ENCODE measurements at places on chromosomes 6 and 20.
A peak's percentile ranks its signal among the peaks of the same experiment; 100 is the strongest.

GRCh38 chr6:71414486-71414885 lies 125.9 kb downstream of the OGFRL1 start:
- no peak for DNase-seq

GRCh38 chr6:16270178-16270794 lies 31.9 kb downstream of the GMPR start:
- no peak for DNase-seq

- DNase-seq: no peak
These were observed 15.9 kb upstream of the PCK1 start for GRCh38 chr20:57544838-57545564.

DNA sequence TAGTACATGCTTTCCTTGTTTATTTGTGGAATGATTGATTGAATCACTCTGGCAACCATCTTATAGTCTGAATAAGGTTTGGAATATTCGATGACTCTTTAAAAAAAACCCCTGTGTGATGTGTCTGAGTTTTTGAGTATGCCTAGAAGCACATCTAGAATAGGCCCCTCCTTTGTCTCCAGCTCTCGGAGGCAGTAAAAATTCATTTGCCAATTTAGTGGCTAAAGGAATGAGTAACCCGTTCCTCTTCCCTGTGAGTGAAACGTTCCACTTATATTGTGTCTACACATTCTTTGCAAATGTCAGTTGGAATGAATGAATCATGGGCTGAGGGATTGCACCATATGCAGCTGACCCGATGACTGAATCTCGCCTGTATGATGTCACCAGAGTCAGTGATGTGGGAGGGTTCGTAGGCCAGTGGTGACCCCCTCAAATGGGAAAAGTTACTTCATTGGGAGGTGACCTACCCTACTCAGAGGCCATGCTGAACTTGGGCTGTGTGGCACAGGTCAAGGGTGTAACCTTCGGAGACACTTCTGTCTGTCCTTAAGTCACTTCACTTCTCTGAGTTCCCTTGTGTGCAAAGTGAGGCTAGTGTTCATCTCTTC lies 21.6 kb downstream of the MOCS3 start:
- DNase-seq: no peak

- no peak for DNase-seq
These were observed 92.4 kb downstream of the PSMG4 start for GRCh38 chr6:3351105-3351676.

DNA sequence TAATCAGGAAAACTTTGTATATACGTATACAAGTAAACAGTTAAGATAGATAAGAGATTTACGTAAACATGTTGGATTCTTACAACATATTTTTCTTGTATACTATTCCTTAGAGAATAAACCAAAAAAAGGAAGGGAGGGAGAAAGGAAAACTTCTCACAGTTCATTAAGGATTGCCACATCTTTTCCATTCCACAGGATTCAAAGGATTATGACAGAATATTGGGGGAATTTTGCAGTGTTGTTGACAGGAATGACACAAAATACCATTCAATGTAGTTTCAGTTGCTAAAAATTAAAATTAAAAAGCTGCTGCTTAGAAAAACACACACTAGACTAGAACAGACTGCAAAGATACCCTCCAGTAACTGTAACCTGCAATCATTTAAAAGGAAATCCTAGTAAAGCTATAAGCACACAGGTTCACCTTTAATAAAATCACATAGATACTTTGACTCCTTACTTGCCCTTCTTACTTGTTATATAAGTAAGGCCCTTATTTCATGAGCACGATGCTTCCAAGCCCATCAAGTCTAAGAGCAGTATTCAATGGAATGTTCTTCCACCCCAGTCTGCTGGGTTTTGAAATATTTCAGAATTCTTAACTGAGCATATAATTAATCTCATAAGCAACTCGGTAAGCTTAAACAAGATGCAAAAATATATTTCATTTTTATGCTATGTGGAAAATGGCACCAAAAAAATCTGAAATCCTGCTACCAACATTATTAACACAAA lies 107.8 kb downstream of the SMLR1 start:
- no peak for DNase-seq

DNA sequence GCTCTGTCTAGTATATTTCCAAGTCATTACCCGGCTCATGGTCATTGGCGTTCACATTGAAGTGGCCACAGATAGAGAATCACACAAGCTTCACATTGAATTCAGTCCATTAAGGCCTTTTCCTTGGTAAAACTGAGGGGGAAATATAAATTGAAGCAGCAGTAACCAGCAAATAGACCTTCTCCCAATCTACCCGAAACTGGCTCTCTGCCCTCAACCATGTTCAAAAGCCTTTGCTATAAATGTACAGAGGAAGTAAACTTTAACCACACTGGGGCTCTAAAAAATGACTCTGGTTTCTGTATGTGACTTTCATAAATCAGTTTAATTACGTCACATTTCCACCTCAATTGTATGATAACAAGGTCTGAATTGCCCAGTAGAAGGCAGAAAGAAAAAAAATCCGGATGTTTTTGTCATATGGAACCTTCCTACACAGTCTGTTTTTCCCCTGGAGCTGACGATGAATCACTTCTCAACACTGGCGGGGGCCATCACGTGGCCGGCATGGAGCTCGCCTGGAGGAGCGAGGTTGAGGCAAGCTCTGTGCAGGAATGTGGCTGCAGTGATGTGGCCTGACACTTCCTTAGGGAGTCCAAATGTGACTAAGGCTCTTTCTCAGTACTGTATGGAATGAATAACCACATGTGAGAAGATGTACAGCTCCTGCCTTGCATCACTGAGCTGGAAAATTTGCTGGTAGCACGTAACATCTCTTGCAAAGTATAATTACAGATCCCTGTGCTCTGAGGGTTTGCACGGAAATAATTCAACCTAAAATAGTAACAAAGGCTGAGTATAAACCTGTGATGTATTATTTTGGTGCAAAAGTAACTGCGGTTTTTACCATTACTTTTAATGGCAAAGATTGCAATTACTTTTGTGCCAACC lies 58.6 kb upstream of the SNX9 start:
- DNase-seq: peak; percentile 47

DNA sequence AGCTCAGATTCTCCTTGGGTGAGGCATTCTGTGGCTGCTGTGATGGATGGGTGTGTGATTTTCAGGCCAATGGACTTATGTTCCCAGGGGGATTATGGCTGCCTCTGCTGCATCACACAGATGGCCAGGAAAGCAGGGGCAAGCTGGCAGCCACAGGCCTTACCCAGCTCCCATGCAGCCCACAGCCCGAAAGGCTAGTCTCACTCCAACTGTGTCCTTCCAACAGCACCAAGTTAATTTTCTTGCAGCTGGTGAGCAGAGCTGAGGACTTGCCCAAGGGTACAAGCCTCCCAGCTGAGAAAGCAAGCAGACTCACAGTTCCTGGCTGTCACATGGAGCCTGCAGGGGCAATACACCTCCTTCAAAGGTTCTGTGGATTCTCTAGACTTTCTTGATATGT lies 155.2 kb upstream of the KHDRBS2 start:
- DNase-seq: no peak

- DNase-seq: no peak
These were observed 915.2 kb downstream of the TFAP2A start for GRCh38 chr6:9499709-9500108.

GRCh38 chr20:44104798-44105517 lies 82.0 kb downstream of the JPH2 start:
- DNase-seq: peak; percentile 88

DNA sequence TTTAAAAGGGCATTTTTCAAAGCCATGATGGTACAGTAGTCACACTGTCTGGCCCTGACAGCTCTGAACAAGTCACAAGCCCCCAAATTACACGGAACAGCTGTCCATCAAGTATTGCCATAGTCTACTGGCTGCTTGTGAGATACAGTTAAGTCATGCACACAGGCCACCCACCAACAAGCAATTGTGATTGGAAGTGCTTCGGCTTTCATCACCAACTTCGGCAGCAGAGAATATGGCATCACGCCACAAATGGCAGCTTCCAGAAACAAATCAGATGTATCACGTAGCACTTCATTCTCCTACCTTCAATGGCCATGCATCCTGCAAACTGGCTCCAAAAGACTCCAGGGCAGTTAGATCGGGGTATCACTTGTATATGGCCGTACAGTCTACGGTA lies 160.5 kb downstream of the PTPRT start:
- DNase-seq: no peak

DNA sequence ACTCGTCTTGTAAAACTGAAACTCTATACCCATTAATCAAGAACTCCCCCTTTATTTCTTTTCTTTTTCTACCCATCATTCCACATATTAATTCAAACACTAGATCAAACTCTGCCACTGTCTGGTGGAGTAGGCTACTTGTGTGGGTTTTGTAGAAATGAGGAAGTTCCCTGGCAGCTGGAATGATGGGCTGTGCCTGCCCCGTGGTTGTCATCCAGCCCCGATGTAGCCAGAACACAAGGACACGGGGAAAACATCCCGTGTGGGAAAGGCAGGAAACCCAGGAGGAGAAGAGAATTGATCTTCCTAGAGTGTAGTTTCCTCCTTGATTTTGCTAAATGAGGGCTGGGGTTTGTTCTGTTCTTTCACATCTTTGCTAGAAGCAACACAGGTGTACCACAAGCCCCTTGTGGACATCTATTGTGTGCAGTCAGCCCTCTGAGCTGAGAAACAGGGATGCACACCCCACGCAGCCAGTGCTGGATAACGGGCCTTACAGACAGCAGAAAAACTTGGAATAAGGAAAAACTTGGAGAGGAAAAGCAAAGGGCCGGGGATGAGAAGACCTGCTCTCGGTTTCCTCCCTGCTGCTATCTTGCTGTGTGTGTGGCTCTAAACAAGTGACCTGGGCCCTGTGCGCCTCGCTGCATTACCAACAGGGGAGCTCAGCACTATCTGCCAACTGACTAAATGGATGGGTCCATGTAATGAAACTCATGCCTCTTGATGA lies 88.0 kb downstream of the SCML4 start:
- no peak for DNase-seq

- DNase-seq: no peak
These were observed 337.1 kb upstream of the IRAK1BP1 start for GRCh38 chr6:78530208-78530607.

DNA sequence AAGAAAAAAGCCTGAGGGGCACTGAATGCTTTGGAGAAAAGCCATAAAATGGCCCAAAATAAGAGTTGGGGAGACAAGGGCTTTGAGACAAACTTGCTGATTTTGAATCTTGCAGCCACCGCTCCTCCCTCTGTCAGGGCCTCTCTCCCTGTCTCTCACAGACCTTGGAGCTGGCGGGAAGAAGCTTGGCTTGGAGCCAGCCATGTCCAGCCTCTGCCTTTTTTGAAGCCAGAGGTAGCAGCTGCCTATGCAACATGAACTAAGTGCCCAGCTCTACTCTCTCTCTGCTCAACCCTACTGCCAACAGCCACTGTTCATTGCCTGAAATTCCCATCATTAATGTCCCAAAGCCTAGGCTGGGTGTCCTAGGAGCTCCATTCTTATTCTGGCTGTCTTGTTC lies 63.7 kb upstream of the CTNNBL1 start:
- peak; percentile 80 for DNase-seq

DNA sequence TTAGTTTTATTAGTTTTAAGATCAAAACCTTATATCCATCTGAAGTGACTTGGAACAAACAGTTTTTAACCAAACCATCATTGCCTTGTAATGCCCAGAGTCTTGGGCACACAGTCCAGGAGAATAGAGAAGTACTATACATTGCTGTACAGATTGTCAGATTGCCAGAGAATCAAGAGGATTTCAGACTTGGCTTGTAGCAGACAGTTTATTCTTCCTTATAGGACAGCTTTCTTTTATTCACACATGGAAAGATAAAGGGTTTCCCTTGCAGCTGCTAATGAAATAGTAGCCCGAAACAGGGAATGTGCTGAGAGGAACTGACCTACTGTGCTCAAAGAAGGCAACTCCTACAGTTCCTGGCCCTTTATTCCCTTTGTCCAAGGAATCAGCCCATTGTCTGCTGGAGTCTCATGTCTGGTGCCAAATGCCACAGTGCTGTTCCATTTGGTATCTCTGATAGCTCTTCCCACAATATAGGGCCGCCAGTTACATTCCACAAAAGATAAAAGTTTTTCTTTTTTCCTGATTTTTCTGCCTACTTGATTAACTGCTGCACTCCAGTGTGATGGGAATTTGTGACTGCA lies 30.6 kb downstream of the DCBLD1 start:
- DNase-seq: no peak

DNA sequence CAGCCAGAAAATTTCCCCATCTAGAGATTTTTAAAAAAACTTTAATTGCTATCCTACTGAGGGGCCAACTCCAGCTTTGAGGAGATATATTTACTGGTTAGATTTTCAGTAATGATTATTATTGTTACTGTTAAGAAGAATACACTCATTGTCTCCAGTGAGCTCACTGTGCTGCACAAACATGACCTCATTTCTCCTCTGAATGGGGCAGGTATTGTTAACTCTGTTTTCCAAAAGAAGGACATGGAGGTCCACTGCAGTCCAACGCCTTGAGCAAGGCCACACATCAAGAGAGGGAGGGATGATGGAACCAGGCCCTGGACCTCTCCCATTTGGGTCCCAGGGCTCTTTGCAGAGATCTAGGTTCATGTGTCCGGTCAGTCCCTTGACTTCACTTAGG lies 13.9 kb upstream of the SCUBE3 start:
- no peak for DNase-seq

GRCh38 chr6:165962366-165962765 lies 205.3 kb downstream of the TBXT start:
- DNase-seq: no peak

DNA sequence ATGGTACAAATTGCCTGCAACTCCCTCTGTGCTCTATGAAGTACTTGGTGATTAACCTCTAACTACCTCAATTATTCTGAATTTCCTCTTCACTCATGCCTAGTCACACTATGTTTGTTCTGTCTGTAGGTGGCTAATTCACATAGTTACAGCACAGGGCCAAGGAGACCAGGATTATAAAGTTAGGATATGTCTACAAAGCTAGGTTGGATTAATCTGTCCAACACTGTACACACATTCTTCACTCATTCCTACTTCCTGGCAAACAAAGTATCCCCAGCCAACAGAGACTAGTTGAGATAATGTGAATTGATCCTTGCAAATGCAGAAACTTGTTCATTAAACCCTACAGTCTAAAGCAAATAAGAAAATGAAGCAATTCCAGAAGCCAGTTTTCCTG lies 269.8 kb downstream of the HACE1 start:
- DNase-seq: no peak

DNA sequence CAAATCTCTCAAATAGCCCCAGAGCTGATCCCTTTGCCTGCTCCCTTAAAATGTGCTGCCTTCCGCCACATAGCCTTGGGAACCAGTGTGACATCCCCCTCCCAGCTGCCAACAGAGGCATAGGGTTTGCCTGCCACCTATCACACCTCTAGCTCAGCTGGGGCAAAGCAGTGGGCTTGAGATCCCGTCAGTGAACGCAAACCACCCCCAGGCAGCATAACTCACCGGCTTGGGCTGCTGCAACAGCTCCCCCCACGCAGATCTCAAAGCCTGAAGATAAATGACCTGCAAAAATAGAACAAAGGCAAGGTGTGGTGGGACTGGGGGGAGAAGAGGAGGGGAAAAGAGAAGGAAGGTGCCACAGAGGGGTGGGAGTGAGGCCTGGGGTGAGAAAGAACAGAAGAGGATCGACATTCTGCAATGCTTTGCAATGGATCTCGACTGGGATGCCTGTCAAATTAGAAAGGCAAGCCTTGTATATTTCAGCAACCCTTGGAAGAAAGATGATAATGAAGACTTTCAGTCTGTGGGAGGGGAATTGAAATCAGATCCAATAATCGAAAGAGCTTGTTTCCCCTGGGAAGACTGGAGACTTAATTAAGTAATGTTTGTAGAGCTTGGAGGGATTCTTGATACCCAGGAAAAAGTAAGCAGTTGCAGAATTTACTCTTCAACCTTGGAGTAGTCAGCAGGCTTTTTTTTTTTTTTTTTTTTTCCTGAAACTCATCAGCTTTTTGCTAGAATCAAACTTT lies 1.3 kb downstream of the PDYN start:
- no peak for DNase-seq
